ENCODE measurements at places on chromosomes 3 and 15.

GRCh38 chr3:197511130-197511529, 44.6 kb downstream of the BDH1 start:
- DNase-seq: no peak

DNA sequence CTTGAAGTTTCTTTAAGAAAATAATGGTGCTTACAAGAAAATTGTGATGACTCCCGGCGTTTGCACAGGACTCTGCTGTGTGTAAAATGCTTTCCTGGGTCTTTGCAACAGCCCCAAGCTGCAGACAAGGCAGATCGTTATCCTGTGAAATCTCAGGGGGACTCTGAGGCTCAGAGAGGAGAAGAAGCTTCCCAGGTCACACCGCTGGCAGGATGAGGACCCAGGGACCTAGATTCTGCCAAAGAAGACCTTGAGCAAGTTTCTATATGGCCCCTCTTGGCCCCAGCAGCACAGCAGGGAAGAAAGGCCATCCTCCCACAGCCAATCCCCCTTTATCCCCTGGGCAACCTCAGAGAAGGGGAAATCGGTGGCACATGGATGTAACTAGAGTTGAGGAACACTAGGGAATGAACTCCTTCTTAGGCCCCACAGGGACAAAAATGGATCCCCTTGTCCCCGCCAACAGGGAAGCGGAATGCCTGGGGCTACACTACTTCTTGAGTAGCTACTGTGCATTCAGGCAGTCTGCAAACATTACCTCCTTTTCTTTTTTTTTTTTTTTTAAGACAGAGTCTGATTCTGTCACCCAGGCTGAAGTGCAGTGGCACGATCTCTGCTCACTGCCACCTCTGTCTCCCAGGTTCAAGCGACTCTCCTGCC, 72.8 kb downstream of the CPN2 start:
- DNase-seq: no peak

DNA sequence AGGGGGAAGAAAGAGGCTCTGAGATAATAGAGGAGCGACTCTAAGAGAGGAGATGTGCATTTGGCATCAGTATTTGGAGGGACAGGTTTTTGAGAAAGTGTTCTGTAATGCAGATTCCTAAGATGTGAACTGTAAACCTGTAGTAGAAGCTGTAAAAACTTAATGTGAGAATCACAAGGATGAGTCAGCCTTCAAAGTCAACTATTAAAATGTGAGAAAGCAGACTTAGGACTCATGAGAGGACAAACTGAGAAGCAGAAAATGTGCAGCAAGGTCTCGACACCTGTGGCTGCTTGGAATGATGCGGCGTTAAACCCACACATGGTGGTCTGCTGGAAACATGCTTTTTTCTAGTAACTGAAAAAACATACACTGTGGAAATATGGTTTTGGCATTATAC, 36.0 kb downstream of the USP13 start:
- no peak for DNase-seq

DNA sequence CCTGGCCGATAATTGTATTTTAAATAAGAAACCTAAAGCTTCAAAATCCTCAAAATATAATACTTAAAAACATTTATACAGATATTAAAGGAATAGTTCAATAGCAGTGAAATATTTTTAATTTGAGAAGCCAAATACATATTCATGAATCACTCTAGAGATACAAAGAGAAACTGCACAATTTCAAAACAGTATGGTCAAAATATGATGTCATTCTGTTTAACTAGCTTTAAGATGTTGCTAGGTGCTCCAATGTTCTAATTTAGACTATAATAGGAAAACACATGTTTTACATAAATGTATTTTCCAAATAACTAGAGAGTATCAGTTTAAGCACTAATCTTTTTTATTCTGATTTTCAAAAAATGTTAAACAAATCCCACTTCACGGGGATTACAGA, 10.3 kb upstream of the NRROS start:
- DNase-seq: no peak

GRCh38 chr3:175211466-175211865, 352.3 kb downstream of the NAALADL2 start:
- DNase-seq: no peak

DNA sequence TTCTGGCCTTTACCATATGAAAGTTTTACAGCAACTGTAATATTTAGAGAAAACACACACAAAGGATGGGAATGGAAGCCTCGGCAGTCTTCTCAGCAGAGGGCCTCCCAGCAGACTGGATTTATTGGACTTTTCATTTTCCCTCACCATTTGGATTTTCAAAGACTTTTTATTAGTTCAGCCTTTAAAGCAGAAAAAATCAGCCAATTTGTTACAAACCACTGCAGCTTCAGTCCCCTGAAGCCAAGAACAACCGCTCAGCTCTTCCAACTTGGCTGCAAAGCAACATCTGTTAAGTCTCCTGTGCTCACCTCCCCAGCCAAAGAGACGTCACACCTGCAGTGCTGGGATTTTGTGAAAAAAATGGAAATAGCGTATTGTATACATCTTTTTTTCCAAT, 120.8 kb downstream of the GMPS start:
- no peak for DNase-seq

- no peak for DNase-seq
These were observed 145.5 kb downstream of the SMAD6 start for GRCh38 chr15:66847565-66847991.

- no peak for DNase-seq
These were observed 143.6 kb downstream of the NAALADL2 start for GRCh38 chr3:175002732-175003143.

DNA sequence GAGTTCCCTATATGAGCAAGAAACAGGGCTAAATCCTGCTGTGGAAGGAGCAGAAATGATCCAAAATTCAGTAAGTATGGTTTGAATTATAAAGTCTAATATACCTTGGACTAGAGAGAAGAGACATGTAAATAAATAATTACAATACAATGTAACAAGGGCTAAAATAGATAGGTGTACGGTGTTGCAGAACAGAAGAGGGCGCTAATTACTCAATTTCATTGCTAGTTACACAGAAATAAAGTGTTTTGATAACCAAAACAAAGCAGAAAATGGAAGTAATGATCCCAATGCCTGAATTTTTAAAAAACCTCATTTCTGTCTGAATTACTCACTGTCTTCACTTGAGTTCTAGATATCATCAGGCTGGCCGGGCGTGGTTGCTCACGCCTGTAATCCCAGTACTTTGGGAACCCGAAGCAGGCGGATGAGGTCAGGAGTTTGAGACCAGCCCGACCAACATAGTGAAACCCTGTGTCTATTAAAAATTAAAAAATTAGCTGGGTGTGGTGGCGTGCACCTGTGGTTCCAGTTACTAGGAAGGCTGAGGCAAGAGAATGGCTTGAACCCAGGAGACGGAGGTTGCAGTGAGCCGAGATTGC, 8.3 kb upstream of the PLCH1 start:
- DNase-seq: no peak

DNA sequence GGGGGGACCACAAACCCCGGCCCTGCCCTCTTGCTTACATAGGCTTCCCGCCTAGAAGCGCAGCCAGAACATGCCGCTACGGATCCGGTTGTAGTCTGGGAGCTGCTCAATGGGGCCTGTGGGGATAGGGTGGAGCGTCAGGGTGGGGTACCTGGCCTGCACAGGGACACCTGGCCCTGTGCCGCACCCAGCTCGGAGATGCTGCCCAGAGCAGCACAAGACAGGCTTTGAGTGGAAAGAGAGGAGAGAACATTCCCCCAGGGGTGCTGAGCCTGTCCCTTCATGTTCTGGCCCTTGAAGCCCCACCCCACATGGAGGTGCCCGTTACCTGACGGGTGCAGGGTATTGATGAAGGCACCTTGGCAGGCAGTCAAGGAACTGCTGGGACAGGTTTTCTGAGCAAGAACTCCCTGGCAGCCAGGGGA, 4.0 kb upstream of the COL7A1 start:
- no peak for DNase-seq

DNA sequence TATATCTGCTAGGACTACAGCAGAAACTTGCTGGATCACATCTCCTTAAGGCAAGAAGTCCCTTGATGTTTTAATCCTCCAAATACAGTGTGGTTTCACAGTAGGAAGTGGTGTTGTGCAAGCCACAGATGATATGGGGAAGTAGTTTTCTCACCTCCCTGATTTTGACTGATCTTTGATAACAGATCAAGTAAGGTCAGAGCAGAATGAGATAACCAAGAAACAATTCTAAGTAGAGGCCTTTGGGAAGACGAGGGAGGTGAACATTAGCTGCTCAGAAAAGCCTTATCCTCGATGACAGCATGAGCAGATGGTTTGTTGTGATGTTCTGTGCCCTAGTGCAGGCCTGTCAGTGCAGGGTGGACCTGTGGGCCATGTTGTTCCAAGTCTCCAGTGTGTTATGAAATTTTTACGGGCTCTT, 61.3 kb downstream of the RIOX2 start:
- DNase-seq: no peak

- no peak for DNase-seq
These were observed 134.2 kb downstream of the FNDC3B start for GRCh38 chr3:172173316-172174254.

DNA sequence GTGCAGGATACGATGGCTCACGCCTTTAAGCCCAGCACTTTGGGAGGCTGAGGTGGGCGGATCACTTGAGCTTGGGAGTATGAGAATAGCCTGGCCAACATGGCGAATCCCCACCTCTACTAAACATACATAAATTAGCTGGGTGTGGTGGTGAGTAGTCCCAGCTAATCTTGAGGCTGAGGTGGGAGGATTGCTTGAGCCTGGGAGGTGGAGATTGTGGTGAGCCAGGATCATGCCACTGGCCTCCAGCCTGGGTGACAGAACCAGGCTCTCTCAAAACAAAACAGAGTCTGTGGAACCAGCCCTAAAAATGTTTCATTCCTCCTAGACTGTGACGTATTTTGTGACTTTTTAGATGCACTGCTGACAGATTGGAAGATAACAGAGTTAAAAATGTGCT, 34.3 kb upstream of the RAD51 start:
- DNase-seq: no peak

DNA sequence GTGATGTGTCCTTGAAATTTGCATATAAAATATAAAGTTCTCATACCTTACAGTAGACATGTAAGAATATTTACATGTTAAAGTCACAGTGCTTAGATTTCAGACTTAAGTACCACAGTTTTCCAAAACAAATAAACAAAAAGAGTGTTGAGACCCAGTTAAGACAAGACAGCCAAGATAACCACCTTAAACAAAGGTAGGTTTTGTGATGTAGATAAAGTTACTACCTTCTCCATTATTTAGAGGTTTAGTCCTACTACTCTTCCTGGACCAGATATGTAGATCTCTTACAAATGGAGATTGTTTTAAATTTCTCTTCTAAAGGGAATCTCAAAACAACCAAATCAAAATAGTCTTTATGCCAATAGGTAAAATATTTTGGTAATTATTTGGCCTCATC, 15.7 kb downstream of the OR5H15 start:
- no peak for DNase-seq

DNA sequence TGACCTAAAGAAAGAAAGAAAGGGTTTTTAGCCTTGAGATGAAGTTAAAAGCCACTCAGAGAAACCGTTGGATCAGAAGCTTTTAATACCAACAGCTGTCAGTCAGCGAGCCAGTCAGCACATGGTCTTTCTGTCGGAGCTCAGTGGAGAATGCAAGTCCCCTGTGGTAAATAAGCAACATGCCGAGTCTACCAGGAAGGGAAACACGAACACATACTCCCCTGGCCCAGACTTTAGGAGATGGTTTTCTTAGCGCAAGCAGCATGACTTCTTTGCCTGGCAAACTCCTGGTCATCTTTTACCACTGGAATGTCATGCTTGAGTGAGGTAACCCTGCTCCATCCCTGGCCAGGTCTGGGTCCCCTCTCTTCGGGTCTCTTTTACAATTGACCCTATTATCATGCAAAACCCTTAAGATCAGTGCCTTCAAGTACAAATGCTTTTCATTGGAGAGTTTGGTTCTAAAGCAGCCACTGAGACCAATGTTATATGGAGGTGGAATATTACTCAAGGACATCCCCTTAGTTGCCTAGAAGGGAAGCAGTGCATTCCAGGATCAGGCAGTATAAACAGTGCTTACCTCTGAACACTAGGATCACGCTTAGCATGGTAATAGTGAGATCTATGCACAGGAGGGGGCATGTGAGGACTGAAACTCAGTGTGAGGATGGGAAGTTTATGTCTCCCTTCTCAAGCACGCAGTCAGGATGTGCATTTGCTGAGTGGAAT, 28.2 kb downstream of the SLCO3A1 start:
- no peak for DNase-seq

DNA sequence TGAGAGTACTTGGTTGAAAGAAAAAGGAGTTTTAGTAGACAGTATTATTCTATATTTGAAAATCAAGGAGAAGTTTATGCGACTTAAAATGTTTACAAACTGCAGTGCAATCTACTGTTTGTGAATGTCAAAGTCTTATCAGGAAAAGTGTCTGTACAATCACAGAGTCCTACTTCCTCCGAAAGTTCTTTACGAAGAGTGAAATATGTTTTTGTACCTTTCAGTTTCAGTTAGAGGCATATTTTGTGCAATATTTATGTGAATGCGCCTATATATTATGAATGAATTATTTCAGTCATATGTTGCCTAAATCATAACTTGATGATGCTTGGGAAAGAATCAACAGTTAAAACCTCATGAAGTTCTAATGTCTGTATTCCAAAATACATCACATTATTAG, 31.5 kb downstream of the NGRN start:
- DNase-seq: no peak

DNA sequence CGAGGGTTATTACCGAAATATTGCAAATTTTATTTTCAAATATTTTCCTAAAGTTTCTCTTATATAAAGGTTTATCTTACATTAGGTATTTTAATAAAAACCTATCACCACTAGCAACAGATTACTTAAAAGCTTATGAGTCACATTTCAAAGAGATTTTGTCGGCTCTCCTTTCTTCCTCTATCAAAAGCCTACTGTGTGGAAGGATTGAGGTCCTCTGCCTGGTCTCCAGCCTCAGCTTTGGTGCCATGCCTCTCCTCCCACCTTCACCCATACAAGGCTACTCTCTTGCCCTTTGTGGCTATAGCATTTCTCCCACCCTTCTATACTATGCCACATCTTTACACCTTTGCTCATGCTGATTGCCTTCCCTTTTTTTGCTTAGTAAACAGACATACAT, 199.3 kb downstream of the TNIK start:
- no peak for DNase-seq

DNA sequence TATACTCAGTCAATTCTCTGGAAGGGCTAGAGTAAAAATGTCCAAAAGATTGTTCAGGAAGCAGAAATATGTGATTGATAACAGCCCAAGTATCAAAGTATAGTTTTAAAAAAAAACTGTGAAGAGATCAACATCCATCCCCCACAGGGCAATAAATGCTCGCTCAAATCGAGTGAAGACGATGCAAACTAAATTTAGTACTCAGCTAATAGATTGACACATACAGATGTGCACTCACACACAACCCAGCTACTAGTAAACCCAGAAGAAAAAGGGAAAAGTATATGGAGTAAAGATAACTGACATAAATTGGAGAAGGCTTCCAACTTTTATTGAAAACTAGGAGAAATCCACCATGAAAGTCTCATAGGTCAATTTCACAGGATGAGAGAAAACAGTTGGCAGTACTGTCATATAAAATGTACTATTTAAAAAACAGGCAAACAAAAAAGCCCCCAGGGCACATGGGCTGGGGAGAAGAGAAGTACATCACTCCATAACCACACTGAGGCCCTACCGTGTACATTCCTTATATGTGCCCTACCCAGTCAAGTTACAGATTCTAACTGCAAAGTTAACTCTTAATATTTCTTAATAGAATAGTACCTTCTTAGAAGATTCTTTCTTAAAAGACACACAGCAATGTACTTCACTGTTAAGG, 125.7 kb downstream of the TBL1XR1 start:
- DNase-seq: no peak

- DNase-seq: no peak
These were observed 116.4 kb upstream of the RAD18 start for GRCh38 chr3:9079676-9080075.

GRCh38 chr3:37505415-37505814, 331.0 kb upstream of the LRRFIP2 start:
- DNase-seq: no peak
